ENCODE measurements at places on chromosomes 5 and 9.

GRCh38 chr5:128662997-128663396 is 125.0 kb upstream of the FBN2 start:
- DNase-seq, result no peak

DNA sequence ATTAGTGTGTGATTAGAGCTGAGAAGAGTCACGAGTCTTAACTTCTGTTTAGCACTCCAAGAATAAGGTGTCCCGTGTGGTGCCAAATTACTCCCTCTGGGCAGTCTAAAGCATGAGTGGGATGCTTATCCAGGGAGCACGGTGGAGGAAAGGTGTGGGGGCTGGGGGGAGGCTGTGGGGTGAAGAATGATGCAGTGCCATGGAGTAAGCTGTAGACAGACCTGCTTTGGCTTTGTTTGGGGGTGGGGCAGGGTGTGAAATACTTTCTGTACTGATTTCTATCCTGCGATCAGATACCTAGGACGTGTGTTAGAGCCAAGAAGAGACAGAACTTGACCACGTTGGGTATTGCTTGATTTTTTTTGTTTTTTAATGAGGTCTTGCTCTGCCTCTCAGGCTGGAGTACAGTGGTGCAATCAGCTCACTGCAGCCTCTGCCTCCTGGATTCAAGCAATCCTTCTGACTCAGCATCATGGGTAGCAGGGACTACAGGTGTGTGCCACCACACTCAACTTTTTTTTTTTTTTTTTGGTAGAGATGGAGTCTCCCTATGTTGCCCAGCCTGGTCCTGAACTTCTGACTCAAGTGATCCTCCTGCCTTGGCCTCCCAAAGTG is 232.8 kb downstream of the MAN2A1 start:
- DNase-seq, result no peak

DNA sequence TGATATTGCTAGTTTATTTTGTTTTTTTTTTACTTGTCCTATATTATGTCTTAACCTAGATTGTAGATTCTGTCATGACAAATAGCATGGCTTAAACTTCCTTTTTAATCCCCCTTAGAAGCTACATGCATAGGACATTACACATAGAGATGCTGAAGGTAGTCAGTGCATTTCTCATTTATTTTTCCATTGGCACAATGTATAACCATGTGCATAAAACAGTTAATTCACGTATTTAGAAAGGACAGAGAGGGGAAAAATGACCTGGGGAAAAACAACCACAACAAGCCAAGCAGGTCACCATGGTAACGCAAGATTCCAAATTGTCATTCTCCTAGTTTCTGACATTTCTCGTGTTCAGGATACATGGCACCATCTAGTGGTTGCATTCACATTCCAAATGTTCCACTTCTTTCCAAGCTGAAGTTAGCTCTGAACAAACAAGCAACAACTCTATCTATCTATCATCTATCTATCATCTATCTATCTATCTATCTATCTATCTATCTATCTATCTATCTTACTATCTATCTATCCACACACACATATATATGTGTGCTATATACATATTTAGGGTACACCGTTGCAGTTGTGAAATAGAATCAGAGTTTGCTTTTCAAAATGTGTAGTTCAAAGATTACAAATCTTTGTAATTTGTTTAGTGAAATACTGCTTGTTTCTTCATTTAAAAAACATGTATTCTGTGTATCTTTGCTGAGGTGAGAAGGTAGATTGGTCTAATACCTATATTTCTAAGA is 487.2 kb upstream of the ST8SIA4 start:
- DNase-seq, result no peak

DNA sequence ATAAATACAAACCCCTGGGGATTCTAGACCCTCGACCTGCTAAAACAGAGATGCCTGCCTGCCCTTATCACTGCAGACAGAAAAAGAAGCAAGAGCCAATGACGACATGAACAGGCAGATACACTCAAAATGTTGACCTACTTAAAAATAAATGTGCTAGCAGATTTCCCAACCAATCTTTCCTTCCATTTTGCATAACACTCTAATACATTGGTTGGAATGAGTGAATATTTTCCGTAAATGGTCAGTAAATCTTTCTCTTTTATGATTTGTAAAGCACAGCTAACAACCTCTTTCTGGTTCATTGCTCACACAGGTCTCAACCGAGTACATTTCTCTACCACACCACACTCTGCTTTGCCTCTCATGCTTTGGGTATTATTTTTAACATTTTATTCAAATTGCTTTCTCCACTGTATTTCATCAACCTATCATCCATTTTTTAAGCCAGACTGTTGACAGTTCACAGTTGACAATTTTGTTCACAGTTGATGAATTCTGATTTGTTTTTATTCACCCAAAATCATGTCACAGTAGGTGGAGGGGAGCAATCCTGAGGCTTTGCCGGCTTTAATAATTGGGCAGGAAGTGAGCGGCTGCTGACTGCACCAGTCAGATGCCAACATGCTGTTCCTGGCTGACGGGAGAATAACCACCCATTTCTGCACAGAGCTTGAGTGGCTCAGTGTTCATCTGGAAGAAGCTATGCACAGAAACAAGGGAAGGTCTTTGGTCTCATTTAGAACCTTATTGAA is 426.6 kb downstream of the SPOCK1 start:
- DNase-seq, result no peak

GRCh38 chr5:133919148-133920136 is 49.0 kb downstream of the C5orf15 start:
- DNase-seq, result no peak

DNA sequence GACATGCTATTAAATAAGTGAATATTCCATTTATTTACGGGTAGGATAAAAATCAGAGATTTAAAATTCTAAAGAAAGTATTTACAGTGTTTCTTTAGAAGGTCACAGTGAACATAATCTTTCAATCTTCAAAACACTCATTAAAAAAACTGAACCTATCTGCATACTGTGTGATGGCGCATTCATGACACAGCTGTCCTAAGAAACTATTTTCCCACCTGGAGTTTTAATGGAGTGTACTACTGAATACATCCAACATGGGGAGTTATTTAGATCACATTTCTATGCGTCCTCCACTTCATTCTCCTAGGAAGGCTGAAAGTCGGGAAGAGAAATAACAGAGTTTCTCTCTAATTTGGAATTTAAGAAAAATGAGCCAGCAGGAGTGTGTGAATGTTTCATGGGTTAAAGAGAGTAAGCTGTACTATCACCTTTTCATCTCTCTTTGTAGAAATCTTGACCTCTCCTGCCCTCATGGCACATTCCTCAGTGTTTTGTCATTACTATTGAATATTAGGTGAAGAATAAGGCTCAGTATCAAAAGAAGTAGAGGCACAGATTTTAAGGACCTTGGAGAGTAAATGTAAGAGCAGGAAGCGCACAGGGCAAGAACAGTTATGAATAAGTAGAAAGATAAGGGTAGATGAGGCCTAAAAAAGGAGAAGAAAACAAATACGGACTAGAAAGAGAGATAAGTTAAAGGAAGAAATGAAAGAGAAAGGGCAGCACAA is 551.2 kb upstream of the TUSC1 start:
- DNase-seq, result no peak

DNA sequence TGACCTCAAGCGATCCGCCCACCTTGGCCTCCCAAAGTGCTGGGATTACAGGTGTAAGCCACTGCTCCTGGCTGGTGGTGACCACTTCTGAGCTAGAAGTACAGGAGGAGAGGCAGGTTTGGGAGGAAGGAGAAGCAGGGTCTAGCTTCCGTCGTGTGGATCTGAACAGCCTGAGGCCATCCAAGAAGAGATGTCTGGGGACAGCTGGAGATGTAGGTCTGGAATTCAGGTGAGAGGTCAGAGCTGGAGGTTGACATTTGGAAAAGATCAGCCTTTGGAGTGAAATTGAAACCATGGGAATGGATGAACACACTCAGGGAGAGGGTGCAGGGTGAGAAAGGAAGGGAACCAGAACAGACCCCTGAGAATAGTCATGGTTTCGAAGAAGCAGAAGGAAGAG is 33.2 kb upstream of the GGTA1 start:
- no peak for DNase-seq

DNA sequence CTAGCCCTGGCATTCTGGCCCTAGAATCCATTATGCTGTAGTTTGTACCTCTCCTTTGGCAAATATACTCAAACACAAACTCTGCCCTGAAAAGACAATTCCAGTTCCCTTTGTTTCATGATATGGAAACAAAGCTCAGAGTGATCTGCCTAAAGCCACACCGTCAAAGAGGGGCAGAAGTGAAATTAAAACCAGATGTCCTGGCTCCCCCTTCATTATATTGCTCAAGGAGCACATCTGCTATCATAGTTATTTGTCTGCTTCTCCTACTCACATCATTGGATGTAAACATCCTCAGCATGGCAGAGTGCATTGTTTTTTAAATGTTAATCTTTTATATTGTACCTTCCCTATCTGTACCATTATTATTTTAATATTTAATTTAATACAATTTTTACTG is 266.7 kb upstream of the SMARCA2 start:
- no peak for DNase-seq

DNA sequence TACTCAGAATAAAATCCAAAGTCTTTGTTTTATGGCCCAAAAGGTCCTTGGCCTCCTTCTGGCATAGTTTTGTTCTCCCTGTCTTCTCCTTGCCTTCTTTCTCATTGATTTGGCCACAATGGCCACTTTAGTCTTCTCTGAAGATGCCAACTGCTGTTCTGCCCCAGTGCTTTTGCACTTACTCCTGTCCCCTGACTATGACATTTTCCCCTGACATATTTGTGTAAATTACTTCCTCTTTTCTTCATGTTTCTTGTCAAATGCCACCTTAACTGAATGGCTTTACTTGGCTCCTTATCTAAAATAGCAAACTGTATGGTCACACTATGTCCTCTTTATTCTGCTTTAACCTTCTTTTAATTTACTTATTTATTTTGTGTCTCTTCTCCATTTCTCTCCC is 484.7 kb upstream of the ARRDC3 start:
- DNase-seq, result no peak

DNA sequence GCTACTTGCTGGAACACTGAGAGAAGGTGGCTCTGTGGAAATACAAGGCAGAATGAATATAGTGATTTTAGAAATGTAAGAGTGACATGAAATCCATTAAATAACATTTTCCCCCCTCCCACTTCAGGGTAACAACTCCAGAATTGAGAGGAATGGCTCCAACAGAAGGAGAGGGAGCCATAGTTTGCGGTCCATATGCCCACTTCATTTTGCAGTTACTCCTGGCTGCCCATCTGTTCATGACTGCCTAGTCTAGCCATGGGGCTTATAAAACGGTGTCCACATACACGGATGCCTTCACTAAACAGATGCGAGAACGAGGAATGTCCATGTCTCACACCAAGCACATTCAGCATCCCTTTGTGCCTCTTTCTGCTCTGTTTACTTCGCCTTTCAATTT is 186.7 kb downstream of the TMEM38B start:
- DNase-seq, result no peak

DNA sequence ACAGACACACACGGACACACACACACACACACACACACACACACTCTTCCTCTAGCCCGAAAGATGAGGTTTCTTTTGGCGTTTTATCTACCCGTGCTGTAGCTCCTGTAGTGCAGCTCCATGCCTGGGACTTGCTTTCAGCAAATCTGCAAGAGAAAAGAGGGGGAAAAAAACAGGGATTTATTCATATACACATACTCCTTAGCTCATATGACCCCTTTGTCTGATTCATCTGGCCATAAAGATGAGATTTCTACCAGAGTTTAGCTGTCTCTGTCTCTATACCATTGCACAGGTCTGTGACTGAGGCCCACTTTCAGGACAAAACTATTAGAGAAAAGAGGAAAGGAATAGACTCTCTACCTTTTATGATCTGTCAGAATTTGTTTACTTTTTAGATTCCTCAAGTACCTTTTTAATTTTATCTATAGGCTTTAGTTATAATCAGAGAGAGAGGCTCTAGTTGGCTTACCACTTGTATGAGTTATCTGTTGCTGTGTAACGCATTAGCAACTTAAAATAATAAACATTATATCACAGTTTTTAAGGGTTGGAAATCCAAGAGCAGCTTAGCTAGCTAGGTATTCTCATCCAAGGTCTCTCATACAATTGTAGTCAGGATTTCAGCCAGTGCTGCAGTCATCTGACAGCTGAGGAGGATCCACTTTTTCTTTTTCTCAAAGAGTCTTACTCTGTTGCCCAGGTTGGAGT is 14.7 kb downstream of the SNX2 start:
- DNase-seq, result no peak

GRCh38 chr5:82218374-82219156 is 59.6 kb downstream of the RPS23 start:
- no peak for DNase-seq

GRCh38 chr9:125532812-125533594 is 174.0 kb downstream of the MAPKAP1 start:
- DNase-seq, result no peak

Data from activated T-cell treated with anti-CD3 and anti-CD28 coated beads for 48 hours (primary cell).